Substantia nigra (tissue), 51 donors: ENCODE measurements at places on chromosomes 4 and X.

GRCh38 chr4:116217781-116218180 is 867.6 kb downstream of the TRAM1L1 start:
- no peak for DNase-seq

DNA sequence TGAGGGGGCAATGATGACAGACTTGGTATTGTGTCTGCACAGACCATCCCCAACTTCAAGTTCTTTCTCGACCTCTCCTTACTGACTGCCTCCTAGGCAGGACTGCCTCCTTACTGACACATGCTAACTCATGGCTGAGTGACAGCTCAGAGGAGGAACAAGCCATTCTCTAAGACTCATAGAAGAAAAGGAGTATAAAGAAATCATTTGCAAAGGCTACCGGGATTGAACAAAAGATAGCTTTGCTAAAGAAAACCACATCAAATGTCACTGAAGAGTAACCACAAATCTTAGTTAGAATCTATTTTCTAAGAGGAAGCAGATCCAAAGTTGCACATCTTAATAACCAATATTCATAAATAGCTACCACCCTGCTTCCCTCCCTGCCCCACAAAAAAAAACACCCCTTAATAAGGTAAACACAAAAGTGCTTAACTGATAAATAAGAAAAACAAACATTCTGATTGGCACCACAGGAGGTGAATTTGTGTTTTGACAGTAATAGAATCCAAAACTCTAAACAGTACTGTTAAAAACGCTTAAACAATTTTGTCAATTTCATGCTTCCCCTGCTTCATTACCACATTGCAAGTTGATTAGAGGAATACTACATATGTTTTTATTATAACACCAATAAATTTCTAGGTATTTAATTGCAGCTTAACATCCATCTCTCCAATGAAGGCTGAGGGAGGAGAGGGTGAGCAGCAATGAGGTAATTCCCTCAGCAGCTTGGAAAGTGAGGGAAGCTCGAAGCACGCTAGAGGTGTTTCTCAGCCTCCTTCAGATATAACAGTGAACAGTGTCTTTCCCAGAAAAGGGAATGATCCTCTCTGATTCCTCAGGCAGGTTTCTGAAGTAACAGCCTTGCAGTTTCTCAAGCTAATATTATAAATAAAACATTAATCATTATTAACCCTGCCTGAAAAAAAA is 160.0 kb downstream of the HNRNPD start:
- DNase-seq = no peak

DNA sequence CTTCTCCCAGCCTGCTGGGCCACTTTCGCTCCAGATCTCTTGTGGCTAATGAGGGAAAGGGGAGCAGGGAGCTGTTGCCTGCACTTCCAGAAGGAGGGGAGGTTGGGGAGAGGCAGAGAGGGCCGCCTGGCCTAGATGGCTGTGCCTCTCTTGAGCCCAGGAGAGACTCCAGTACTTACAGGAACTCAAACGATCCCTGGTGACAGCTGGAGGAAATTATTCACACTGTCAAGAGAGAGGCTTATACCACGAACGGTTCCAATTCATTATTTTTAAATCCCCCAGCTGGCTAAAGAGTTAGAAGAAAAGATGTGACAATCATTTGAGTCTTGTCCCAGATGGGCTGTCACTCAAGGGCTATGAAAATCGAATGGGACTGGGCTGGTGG is 96.1 kb downstream of the PHKA2 start:
- no peak for DNase-seq

GRCh38 chr4:26746802-26747213 is 113.8 kb upstream of the STIM2 start:
- DNase-seq = no peak

- DNase-seq = no peak
These were observed 18.5 kb downstream of the NELFA start for GRCh38 chr4:1990348-1990645.

DNA sequence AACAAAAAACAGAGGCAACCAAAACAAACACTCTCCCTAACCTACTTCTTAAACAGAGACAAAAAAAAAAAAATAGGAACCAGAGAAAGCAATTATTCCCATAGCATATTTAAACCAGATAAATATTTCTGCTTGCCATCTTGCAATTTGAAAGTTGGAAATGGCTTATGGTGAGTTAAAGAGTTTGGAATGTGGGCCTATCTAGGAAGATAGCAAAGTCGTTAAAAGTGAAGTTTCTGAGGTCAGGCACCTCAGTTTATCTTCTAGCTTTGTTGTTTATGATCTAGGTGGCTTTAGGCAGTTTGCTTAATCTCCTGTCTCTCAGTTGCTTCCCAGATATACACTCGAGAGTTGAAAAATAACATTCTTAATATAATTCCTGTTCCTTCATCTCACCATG is 284.2 kb downstream of the KCNIP4 start:
- no peak for DNase-seq

GRCh38 chrX:97267396-97268181 is 383.9 kb downstream of the RPA4 start:
- DNase-seq = no peak

GRCh38 chrX:13473442-13474163 is 95.8 kb upstream of the EGFL6 start:
- no peak for DNase-seq

- no peak for DNase-seq
These were observed 5.7 kb downstream of the MAGEE1 start for GRCh38 chrX:76433219-76433618.

GRCh38 chr4:149999485-150000074 is 78.7 kb upstream of the DCLK2 start:
- DNase-seq = no peak

DNA sequence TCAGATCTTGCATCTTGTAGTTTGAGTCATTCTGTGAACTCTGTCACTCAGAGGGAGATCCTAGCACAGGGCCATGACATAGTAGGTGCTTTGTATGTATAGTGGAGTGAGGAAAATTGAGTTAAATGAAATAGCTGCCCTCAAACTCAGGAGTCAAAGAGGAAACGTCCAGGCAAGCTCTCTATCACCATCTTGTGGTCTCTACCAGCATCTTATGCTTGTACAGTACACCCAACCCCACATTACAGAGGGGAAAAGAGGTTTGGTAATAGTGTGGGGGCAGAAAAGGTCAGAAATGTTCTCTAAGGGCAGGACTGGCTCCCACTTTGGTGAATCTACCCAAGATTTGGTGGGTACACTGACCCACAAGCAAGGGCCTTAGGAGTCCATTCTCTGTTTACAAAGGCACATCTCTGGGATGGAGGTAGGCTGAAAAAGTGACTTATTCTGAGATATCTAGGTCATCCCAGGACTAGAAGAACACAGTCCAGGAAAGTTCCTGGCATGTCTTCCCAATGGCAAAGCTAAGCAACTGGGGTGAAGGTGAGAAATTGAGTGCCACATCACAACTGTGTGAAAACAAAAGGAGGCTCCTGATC is 131.8 kb downstream of the OR13H1 start:
- no peak for DNase-seq

DNA sequence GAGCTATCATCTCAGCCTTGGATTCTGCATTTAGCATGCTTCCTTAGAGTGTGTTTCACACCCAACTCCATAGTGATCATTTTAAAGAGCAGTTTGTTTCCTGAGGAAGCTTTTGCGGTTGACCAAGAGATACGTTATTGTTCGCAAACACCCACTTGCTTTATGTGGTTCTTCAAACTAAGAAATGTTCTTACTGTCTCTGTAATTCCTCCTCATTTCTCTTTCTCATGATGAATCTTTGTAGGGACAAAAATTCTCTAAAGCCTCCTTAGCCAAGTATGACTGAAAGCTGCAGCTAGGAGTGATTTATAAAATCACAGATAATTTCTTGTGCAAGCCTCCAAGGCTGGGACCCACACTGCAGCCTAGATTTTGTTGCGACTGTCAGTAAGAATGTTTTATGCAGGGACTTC is 10.0 kb downstream of the TNIP3 start:
- no peak for DNase-seq

GRCh38 chr4:186669159-186669731 is 54.4 kb downstream of the FAT1 start:
- no peak for DNase-seq

GRCh38 chr4:6697131-6697530 is 3.5 kb downstream of the S100P start:
- no peak for DNase-seq

GRCh38 chr4:41559940-41560516 is 22.1 kb downstream of the LIMCH1 start:
- no peak for DNase-seq

GRCh38 chr4:65416891-65417290 is 253.4 kb downstream of the EPHA5 start:
- DNase-seq = no peak

DNA sequence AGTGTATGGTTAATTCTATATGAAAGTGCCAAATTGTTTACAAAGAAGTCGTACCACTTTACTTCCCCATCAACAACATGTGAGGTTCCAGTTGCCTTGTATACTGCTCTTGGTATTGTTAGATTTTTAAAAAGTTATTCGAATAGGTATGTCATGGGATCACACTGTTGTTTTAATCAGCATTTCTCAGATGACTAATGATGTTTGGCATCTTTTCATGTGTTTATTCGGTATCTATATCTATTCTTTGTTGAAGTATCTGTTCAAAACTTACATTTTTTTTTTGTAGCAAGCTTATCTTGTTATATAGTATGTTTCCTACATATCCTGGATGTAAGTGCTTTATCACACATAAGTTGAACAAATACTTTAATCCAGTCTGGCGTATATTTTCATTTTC is 99.4 kb upstream of the MAB21L2 start:
- no peak for DNase-seq

- no peak for DNase-seq
These were observed 32.2 kb upstream of the FAT1 start for GRCh38 chr4:186755550-186756519.

- DNase-seq = no peak
These were observed 75.9 kb downstream of the SLC9A7 start for GRCh38 chrX:46683048-46683447.

DNA sequence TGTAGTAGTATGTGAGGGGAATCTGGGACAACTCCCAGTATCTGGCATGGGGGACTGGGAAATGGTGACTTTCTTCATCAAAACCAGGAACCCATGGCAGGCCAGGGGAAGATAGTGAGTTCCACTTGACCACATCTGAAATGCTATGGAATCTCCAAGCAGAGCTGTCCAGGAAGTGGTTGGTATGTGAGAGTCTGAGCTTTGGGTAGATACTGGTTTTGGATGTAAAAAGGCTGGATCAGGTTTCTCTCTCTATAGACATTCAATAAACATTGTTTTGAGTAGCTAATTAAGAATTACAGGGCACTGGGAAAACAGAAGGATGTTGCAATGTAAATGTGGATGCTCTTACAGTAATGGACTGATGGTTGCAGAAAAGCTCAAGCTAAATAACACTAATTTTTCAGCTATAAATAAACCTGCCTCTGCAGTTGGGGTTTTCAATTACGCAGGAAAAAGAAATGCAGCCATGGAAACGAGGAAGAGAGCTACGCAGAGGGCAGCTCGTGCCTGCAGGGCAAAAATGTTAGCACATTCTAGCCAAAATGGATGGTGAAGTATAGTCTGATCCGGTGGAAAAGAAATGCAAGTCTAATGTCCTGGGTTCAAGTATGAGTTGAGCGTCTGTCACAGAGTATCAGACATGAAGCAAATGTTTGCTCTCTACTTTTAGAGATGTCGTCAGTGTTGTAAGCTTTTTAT is 13.4 kb upstream of the CHRNA9 start:
- no peak for DNase-seq

DNA sequence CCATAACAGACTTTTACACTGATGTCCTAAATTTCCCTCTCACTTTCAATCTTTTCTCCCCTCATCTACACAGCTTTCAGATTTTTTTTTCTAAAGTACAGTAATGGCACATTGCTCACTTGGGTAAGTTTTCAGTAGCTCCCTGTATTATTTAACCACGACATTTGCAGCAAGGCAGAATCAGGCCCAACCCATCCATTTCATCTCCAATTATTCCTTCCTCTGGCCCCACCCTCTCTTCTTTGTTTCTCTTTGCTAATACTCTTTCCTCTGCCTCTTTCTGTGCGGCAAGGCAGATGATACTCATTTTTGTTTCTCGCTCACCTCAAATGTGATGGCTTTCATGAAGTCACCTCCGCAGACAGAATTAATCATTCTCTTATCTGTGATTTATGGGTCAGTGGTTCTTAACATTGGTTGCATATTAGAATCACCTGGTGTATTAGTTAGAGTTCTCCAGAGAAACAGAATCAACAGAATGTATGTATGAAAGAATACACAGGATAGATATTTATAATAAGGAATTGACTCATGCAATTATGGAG is 43.4 kb upstream of the GATB start:
- no peak for DNase-seq

DNA sequence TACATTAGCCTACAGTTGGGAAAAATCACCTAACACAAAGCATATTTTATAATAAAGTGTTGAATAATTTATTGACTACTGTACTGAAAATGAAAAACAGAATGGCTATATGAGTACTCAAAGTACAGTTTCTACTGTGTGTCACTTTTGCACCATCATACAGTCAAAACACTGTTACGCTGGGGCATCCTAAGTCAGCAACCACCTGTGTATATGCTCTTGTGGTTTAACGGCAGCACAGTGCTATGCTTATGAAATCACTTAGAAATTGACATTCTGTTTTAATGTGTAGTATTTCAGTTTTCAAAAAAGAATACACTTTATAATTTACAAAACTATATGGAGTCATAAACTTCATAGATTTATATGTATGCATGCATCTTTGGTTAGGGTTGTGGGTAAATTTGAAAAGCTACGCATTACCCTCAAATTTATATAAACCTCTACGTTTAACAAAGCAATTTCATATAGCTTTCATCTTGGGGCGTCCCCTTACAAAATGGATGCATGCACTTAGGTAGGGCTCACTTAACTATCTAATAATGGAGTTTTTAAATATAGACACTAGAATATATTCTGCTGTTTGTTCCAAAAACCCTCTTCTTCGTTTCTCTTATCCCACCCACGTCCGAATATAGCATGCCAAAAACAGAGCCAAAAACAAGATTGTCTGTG is 690 bp upstream of the NEIL3 start:
- no peak for DNase-seq
